ENCODE measurements at places on chromosomes 7 and 10. TPM values are rescaled to one million over a fixed set of nuclear protein-coding genes. Genes with fewer than 3 reads are reported as not detected.

IFIT2 gene
- total RNA-seq = 1.9 TPM

SMARCD3 gene
- total RNA-seq = 41.3 TPM

SPDYE6 gene
- total RNA-seq = not detected

H2BK1 gene
- not detected for total RNA-seq

SBDS gene
- 84.9 TPM for total RNA-seq
